ENCODE measurements at places on chromosomes 5 and 9. TPM values are rescaled to one million over a fixed set of nuclear protein-coding genes. Genes with fewer than 3 reads are reported as not detected.

The CSNK1G3 gene
- 35.6 TPM for polyA plus RNA-seq

The RGS7BP gene
- polyA plus RNA-seq = 5.5 TPM

The ERP44 gene
- polyA plus RNA-seq = 33.8 TPM

The FOXD4L3 gene
- not detected for polyA plus RNA-seq

The SPAAR gene
- 1.5 TPM for polyA plus RNA-seq

The CTXN3 gene
- polyA plus RNA-seq = not detected

The ARRDC3 gene
- 145 TPM for polyA plus RNA-seq

The IL17B gene
- polyA plus RNA-seq = 0.62 TPM

The ADAMTSL1 gene
- 18.2 TPM for polyA plus RNA-seq

DNA sequence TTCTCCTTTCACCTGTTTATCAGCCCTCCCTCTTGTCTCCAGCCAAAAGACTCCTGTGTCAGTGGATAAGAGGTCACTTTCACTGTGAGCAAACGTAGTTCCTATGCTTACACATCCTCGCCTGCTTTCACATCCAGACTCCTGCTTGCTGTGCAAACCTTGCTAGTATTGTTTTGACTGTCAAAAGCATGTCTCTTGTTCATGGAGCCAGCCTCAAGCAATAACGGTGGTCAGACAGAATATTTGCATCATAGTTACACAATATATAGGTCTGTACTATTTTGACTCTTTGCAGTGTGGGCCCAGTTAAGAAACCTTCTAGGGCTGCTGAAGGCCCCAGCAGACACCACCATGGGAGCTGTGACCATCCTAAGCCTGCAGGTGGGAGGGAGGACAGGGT lies 420.0 kb downstream of the SEMA5A start:
- DNase-seq = no peak

DNA sequence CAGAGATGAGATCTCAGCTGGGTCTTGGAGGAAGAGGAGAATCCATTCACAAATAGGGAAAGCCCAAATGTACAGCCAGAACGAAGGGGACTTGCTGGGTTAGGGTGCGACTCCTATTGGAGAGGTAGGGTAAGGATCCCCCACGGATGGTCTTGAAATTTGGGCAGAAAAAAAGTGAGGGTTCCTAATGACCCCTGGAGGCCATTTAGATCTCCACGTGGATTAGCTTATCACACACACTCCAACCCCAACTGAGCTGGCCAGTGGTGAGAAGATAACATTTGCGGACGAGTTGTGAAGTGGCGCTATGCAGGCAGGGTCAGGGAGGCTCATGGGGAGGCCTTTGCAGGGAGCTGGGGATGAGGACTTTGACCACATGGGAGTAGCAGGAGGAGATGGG lies 86.0 kb downstream of the FSTL4 start:
- no peak for DNase-seq

DNA sequence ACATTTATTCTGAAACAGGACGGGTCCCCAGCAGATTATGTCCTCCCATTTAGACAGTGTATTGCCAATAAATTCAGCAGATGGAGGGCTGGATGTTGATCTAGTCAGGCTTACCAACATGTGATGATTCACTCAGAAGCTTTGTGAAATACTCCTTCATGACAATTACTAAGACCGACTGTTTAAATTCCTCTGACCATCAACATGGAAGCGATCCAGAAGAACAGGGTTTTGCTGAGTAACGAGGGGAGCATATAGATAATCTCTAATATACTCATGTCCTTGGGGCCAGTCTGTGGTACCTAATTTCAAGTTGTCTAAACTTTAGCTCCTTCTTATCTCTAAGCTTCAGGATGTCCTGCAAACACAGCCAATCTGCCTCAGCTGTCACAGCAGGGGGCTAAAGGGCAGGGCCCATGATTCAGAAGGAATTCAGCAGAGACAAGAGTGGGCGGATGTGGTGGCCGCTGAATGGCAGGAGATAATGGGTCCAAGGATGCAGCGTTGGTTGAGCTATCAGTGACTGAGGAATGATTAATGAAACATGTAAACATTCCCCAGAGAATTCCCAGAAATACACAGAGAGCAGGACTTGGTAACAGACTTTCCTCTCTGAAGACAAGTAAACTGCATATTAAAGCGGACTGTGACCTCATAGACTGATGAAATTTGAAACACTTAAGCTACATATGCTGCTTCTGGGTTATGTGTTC lies 109.4 kb downstream of the ANKRD55 start:
- DNase-seq = no peak

- no peak for DNase-seq
These were observed 71.3 kb downstream of the ERP44 start for GRCh38 chr9:100027543-100027942.

DNA sequence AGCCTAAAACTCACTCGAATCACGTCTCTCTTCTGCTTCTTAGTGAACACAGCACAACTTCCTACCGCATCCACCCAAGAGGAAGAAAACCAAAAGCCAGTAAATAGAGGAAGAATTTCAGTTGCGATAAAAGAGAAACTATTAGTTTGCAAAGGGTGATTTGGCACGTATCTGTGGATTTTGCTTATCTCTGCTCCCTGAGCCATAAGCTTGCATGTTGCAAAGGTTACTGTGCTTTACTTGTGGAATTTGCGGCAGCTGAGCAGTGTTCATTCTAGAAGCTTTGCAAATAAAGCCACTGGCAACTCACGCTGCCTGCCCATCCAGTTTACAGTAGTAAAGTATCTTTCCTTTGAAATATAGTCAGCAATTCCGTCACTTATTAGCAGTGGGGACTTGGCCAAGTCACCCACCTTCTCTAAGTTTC lies 149.0 kb upstream of the PCA3 start:
- no peak for DNase-seq

- DNase-seq = no peak
These were observed 277.4 kb downstream of the SLCO4C1 start for GRCh38 chr5:102018690-102019089.

GRCh38 chr5:170290498-170290897 lies 7.1 kb downstream of the LCP2 start:
- no peak for DNase-seq

DNA sequence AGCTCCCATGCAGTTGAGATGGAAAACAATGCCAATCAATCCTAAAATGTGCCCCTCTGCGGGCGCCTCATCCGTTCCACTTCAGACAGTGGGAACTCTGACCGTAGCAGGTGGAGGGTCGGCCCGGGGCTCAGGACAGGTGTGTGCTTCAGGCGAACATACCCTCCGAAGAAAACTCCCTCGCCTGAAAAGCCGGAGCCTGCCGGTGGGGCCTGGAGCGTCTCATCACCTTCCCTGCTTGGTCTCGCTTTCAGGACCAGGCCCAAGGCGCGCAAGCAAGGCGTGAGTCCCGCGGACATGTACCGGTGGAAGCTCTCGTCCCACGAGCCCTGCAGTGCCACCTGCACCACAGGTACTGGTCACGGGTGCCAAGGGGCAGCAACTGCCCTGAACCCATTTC lies 26.4 kb downstream of the ADAMTSL2 start:
- DNase-seq = no peak

DNA sequence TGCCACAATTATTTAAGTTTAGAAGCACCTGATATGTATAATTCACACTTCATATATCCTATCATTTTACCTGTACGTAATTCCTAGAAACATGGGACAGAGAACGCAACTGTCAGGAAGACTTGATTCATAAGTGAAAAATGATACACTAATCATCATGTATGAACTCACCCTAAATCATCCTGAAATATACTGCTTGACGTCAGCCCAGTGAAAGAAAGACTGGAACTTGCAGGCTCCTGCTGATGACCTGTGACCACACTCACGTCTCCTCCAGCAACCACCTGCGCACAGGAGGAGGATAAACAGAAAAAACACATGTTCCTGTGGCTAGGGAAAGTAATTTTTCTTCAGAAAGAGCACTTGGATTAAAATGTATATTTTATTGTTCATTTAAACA lies 169.7 kb downstream of the MPDZ start:
- no peak for DNase-seq

DNA sequence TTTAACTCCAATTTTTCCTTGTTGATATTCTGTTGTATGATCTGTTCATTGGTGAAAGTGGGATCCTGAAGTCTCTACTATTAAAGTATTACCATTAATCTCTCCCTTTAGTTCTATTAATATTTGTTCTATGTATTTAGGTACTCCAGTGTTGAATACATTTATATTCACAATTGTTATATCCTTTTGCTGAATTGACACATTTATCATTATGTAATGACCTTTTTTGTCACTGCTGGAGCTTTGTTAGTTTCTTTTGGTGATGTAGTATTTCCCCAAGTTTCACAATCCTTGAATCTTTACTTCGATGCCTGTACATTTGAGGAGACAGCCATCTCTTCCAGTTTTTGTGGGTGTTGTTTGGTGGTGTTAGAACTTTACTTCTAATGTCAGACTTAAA lies 53.7 kb upstream of the PPP3R2 start:
- no peak for DNase-seq
